Left colon (tissue), 2 donors: ENCODE measurements at places on chromosomes 6 and 20. TPM values are rescaled to one million over a fixed set of nuclear protein-coding genes. Genes with fewer than 3 reads are reported as not detected.

GRCh38 chr20:12978613-12979495 is 29.9 kb upstream of the SPTLC3 start:
- no peak for DNase-seq

- no peak for DNase-seq
Observed at GRCh38 chr20:708956-709355, 33.4 kb upstream of the SCRT2 start.

Gene KHDC3L
- total RNA-seq = not detected

Gene XKR7
- 0.06 TPM for total RNA-seq

- DNase-seq = no peak
Observed at GRCh38 chr6:84853901-84854300, 89.5 kb upstream of the TBX18 start.

DNA sequence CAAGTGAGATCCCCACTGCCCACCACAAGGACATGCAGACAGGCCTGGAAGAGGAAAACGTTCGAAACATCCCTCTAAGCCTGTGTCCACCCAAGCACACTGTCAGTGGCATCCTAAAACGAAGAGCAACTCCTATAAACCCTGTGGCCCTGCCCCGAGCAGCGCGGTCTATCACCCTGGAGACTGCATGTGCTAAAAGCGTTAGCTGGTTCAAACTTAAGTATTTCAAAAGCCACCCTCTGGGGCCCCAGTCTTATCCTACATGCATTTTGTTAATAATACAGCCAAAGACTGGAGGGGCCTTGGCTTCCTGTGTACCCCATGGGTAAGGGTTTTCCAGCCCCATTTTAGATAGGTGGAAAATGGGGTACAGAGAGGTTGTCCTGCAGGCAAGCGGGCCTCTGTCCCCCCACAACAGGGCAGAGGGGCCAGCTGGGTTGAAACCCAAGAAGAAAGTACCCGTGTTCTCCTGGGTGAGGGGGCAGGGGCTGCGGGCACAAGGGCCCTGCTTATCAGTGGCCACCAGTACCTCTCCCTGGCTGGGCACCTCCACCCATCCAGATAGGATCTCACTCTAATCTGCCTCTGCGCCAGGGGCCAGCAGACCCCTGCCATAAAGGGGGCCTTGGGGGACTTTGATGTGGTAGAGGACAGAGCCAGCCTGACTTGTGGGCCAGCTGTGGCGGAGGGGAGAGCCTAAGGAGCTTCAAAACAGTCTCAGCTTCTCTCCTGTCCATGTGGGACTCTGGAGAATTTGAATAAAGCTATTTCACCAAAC is 28.3 kb downstream of the PREX1 start:
- DNase-seq = no peak

DNA sequence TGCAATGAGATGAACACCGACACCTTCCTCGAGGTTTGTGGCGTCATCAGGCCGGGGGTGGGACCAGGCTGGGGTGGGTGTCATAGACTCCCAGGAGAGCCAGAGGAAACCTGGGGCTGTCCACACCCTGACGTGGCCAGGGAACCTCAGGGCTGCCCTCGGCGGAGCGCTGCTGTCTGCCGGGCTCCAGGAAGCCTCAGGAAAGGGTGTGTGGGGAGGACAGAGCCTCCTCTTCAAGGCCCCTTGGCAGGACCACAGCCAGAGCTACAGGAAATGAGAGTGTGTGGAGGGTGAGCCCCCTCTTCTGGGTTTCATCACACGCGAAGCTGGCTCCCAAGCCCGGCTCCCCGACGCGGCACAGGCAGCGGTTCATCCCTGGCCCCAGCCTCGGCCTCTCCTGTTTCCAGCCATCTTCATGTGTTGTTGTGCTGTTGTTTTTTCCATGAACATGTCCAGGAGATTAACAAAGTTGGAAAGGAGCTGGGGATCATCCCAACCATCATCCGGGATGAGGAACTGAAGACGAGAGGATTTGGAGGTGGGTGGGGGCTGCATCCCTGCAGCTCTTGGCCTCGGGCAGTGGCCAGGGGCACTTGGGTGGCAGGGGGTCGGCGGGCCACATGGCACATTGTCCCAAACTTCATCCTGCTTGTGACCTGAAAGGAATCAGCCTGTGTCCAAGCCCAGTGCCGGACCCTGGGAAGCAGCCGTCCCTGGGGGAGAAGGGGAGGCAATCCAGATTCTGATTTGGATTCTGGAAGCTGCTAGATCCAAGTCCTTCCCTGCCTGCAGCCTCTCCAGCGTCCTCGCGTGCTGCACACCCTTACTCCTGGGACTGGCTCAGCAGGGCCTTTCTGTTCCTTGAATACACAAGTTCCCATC is 6.4 kb downstream of the NPEPL1 start:
- no peak for DNase-seq

DNA sequence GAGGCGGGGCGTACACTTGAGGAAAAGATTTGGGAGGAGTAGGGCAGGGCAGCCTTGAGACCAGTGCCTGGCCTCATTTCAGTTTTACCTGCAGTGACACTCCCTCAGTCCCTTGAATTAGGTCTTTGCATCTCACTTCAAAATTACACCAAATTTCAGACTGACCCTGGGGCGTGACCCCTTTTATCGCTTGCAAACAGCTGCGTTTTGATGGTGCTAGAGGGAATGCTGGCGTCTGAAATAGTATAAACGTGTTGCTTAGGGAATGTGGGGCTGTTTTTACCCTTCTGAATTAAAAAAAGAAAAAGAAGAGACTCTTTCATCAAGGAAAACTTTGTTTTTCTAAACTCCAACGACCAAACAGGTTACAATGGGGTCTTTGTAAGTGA is 21.0 kb downstream of the COL9A1 start:
- DNase-seq = no peak
